NCI-H526 (cell line): ENCODE measurements at places on chromosomes 5 and 9.
A peak's percentile ranks its signal among the peaks of the same experiment; 100 is the strongest.

- no peak for DNase-seq
Observed at GRCh38 chr9:13971966-13972655, 341.8 kb downstream of the NFIB start.

DNA sequence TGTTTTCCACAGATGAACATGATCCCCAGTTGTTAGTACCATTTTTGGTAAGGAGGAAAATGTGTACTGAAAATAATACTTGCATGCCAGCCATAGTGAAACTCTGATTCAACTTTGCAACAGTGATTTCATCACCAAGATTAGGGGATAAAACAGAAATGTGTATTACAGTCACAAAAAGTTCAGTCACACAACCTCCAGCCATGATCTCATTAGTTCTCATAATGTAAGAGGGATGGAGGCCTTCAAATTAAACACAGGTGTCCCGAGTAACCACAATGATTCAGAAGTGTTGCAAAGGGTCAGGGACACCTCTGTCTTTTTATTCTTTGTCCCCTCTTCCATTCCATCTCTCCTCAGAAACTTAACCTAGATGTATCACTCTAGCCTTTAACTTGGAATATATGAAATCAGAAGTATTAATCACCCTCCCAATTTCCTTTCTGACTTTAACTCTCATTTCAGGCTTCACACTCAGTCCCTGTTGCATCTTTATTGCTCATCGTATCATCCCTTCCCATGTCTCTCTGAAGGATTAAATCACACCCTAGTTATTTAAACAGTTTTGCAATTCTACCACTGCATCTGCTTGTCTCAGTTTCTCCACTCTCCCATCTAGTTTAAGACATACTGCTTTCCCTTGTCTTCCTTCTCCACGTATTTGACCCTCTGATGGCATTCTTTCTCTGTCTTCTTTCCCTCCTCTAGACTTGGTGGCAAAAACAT, 291.2 kb downstream of the ADAMTS6 start:
- DNase-seq: no peak

DNA sequence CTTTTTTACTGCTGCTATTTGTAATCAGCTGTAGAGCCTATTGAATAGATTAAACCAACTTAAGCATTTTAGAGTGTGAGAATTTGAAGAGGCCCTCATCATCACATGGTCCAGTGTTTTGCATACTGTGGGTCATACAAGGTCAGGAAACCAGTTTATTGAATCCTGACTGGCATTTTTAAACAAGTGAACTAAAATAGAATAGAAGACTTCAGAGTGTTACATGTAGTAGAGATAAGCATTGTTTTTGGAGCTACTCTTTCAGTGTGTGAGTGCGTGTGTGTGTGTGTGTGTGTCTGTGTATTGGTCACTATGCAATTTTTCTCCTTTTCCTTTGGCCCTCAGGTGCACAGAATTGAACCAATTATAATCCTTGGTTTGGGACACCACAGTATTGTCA, 114.4 kb downstream of the SLC28A3 start:
- DNase-seq: peak; percentile 17

DNA sequence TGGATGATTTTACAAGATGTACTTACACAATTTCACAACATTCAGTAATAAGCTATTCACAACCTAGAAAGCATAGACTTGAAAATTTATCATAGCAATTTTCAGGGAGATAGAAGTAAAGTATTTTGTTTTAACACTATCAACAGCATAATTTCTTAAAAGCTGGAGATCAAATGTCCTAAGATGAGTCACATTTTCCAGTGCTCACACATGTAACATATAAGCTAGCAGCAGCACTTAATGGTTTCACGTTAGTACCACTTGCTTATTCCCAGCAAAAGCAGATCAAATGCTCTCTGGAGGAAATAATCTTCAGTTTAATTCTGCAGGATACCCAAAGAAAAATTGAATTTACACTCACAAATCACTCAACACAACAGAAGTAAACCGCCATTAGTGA, 6.5 kb downstream of the OR13C8 start:
- no peak for DNase-seq

DNA sequence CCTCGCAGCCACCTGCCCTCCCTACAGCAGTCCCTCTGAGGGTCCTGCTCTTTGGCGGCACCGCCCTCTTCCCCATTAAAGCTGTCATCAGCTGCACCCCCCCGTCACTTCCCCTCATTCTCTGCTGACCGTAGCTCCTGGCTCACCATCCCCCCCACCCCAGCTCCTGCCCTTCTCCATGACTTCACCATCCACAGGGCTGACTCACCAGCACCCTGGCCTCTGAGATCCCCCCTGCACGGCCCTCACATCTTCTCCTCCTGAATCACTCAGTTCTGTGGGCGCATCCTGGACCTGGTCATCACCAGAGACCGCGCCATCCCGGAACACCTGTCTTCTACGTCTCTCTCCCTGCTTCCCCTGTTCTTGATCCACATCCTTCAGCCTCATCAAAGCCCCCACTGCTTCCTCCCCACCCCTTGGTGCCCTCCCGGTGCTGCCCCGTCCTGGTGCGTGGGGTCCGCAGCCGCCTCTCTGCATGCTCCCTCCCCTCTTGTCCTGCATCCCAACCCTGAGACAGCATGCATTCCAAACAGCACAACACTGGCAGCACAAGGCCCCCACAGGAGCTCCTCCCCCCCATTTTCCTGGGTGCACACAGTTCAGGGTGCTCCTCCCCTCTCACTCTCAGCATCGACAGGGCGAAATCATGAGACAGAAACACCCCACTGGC, 12.9 kb downstream of the FLT4 start:
- DNase-seq: no peak

DNA sequence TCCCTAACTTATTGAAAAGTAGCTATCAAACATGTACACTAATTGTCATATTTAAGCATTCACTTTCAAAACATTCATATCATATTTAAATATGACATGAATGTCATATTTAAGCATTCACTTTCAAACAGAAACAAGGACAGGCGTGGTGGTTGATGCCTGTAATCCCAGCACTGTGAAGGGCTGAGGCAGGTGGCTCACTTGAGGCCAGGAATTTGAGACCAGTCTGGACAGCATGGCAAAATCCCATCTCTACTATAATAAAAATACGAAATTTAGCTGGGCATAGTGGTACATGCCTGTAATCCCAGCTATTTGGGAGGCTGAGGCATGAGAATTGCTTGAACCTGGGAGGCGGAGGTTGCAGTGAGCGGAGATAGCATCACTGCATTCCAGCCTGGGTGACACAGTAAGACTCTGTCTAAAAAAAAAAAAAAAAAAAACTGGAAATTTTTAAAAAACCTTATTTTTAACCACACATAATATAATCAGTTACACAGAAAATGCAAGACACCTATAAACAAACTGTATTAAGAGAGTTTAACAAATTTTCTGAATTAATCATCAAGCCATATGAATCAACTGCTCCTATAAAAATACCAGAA, 88.1 kb downstream of the LPAR1 start:
- DNase-seq: no peak

- no peak for DNase-seq
Observed at GRCh38 chr9:76571288-76571687, 112.3 kb downstream of the GCNT1 start.

DNA sequence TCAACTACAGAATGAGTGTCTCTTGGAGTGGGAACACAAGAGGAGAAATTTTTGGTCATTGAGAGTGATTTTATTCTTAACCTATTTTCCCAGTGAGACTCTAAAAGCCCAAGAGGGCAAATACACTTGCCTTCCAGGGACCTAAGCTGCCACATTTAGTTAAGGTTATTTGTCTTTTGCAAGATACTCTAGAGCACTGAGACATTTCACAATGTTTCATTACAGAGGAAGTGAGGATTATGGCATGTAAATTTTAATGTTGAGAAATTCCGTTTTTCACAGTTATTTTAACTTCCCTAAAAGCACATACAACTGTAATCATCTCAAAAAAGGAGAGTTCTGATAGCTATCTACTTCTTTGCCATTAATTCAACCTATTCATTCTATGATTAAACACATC, 38.7 kb upstream of the RAB3C start:
- DNase-seq: no peak

- no peak for DNase-seq
Observed at GRCh38 chr5:110255194-110255593, 471.3 kb downstream of the TMEM232 start.

GRCh38 chr5:138962614-138963370, 87.7 kb upstream of the LRRTM2 start:
- DNase-seq: no peak

GRCh38 chr9:34384368-34385165, 7.9 kb upstream of the MYORG start:
- no peak for DNase-seq

DNA sequence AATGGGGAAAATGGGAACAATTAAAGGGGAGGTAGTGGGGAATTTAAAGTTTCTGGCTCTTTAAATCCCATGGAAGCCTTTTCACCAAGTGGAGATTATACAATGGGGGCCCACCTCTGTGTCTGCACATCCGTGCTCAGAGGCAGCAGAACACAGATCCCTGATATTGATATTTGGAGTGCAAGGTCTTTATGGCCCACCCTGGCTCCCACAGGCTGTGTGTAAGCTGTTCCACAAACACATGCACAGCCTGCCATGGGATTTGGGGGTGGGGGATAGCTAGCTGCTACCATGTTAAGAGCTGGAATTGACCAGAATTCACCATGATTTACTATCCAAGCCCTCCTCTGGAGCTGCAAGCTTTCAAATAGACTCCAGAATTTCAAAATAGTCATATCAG, 55.9 kb downstream of the RASGEF1C start:
- no peak for DNase-seq

GRCh38 chr9:10014889-10015288, 597.9 kb downstream of the PTPRD start:
- no peak for DNase-seq

- no peak for DNase-seq
Observed at GRCh38 chr9:8456344-8456743, 656.8 kb upstream of the DMAC1 start.

DNA sequence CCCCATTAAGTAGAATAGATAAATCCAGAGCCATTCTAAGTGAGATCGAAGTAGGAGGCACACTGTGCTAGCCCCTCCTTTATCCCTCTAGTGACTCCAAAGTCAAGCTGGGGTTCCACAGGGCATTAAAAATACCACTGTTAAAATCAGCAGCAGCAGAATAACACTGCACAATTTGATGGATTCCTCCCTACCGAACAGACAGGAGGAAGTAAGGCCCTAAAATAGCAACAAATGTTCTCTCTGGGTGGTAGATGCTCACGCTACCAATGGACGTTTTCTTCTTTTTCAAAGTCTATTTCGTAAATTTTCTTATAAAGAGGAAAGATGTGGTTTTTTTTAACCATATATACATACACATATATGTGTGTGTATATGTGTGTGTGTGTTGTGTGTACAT, 54.4 kb downstream of the FBXW11 start:
- DNase-seq: no peak

- no peak for DNase-seq
Observed at GRCh38 chr9:128899566-128900322, 17.8 kb downstream of the LRRC8A start.

DNA sequence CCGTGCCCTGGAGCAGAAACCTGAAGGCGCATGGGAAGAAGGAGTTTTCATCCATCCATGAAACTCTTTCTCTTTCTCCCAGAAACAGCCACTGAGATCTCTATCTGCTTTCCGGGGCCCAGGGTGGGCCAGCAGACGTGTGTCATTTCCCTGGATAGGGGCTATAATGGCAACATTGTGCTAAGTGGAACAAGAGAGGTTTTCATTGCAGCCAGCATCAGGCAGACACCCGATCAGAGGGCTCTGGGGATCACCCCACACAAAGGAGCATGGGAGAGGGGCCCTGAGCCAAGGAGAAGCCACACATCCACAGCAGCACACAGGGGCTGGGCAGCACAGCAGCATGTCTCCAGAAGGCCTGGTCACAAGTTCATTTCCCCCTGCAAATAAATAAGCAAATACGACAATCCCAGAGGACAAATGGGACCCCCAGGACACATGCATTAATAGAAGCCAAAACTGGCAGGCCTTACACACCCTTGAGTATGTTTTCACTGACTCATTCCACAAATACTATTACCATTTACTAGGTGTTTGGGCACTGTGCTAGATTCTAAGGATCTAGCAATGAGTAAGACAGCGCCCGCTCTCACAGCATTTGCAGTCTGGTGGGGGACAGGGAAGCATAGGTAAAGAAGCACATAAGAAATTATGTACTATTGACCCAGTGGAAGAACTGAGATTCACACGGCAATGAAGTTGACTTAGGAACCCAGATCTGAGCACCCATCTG, 4.3 kb upstream of the AFAP1L1 start:
- DNase-seq: no peak

DNA sequence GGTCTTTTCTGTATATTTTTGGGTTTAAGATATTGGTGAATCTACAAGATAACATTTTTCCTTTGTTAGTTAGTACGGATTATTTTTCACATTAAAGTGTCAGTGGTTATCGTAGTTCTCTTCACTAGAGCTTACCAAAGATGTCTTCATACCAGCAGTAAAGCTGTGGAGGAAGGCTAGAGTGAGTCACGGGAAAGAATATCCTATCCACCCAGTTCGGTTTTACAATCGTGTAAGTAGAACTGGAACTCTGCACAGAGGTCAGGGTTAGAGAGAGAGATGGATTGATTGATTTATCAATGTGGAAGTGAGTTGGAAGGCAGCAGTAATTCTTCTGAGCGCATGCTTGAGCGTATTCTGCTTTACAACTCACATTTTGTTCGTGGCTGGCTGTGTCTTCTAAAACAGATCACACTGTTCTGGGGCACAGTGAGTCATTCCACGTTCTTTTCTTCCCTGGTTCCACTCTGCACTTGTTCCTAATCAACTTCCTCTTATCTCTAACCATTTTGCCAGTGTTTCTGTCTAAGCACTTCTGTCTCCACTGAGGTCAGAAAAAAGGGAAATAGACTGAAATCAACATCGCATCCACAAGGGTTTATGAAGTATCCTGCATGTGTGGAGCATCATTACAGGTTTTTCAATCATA, 86.5 kb upstream of the ARRDC3 start:
- DNase-seq: no peak

DNA sequence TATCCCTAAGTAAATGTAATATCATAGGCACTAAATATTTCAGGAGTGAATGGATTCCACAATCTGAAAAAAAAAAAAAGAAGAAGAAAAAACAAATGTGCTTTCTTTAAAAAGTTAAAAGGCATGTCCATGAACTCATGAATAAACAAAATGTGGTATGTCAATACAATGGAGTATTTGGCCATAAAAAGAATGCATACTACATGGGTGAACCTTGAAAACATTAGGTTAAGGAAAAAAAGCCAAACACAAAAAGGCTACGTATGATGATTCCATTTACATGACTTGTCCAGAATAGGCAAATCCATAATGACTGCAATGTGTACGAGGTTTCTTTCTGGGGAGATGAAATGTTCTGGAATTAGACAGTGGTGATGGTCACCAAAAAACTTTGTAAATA, 45.3 kb downstream of the FNIP1 start:
- DNase-seq: no peak

GRCh38 chr5:170183816-170184687, 48.7 kb upstream of the C5orf58 start:
- peak; percentile 47 for DNase-seq

GRCh38 chr9:124267271-124267807, 9.6 kb downstream of the NEK6 start:
- no peak for DNase-seq

- DNase-seq: no peak
Observed at GRCh38 chr9:27659001-27659400, 85.7 kb upstream of the C9orf72 start.
